NCI-H226 (cell line): ENCODE measurements at places on chromosomes 5 and 9.

GRCh38 chr5:107253246-107253645, 417.5 kb downstream of the EFNA5 start:
- no peak for DNase-seq

- peak; percentile 6 for DNase-seq
Measured at GRCh38 chr9:73081979-73082657, 69.5 kb upstream of the ANXA1 start.

- DNase-seq, result peak; percentile 57
Measured at GRCh38 chr5:16467363-16468219, 2.0 kb upstream of the ZNF622 start.

GRCh38 chr5:124053340-124053739, 541.4 kb downstream of the CSNK1G3 start:
- no peak for DNase-seq

DNA sequence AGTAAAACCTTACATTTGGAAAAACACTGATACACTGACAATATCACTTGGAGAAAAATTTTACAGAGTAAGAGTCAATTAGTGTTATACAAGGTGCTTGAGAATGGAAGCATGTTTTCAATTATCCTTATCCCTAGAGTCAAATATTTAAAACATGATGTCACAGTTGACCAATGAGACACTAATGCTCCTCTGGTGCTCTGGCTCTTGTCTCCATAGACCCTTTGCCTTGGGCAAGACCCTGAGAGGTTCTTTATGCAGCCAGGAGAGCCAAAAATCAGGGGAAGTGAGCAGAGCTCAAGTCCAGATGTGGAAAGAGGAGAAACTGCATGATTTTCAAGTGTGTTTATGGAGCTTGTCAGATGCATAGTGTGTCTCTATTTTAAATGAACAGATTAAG, 153.9 kb downstream of the MARCHF11 start:
- DNase-seq, result no peak

- DNase-seq, result no peak
Measured at GRCh38 chr5:80622756-80623155, 31.7 kb upstream of the MSH3 start.

DNA sequence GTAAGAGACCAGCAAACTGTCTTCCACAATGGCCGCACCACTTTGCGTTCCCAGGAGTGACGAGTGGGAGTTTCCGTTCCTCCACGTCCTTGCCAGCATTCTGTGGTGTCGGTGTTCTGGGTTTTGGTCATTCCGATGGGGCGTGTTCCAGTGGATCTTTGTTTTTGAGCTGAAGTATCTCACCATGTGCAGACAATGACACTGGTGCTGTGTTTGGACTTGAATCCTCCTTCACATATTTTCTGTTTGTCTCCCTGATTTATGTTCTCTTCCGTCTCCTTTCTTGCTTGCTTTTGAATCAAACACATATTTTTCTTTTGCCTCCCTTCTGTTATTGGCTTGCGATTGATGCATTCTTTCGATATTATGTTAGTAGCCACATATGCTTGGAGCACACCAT, 60.8 kb upstream of the IRX4 start:
- no peak for DNase-seq

- no peak for DNase-seq
Measured at GRCh38 chr9:98866435-98867102, 59.1 kb downstream of the GALNT12 start.

DNA sequence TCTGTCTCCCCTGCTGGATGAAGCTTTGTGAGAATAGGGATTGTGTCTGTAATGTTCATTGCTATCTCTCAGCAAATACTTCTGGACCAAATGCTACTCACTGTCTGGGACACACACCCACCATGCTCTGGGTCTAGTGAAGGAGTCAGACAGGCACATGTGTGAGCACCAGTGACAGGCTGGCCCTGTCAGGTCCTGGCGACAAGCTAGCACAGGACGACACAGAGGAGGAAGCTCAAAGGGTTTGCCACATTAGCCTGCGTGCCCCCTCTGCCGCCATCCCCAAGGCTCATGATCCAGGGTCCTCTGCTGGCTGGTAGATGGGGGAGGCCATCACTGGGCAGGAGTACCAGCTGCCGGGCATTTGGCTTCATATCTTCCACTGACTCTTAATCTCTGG, 23.3 kb downstream of the LRSAM1 start:
- DNase-seq, result no peak

- peak; percentile 59 for DNase-seq
Measured at GRCh38 chr9:92140074-92140753, 25.0 kb upstream of the SPTLC1 start.

DNA sequence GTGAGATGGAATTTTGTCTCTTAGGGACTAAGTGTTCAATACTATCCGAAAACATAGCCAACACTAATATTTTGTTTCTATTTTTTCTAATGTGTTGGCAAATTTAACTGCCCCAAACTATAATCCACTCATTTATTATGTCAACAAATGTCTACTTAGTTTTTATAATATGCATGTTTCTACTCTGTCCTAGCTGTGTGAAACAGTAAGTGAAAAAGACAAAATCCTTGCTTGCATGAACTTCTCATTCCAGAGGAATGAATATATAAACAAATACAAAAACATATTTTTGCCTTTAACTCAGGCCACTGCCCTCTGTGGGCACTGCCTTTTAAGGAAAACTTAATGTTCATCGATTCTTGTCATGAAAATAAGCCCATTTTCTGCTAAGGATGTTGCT, 1275.4 kb upstream of the CDH18 start:
- DNase-seq, result no peak

DNA sequence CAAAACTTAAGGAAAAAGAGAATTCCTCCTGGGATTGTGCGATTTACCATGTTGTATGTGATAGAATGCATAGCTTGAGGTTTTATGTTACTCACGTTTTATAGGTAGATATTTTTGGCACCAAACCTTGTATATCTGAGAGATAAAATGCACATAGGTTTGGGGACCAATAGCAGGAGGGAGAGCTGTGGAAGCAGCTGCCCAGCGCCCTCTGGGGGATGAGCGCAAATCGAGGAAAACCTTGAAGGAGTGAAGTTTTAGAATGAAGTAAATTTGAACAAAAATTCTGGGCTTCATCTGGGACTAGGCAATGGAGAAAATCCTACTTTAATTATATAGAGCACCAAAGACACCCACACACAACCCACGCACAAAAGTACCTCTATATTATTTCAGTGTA, 197.0 kb downstream of the ADCY2 start:
- no peak for DNase-seq

DNA sequence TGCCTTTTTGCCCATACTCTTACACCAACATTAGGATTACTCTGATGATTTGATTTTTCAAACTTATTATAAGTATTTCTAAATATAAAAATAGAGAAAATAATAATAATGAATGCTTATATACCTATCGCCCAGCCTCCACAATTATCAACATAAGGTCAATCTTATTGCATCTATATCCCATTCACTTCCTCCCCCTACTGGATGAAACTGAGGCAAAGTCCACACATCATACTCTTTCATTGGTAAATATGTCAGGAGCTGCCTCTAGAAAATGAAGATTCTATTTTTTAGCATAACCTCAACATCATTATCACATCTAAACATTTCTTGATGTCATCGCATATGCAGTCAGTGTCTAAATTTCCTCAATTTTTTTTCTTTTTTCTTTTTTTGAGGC, 44.3 kb downstream of the SH3RF2 start:
- DNase-seq, result no peak

DNA sequence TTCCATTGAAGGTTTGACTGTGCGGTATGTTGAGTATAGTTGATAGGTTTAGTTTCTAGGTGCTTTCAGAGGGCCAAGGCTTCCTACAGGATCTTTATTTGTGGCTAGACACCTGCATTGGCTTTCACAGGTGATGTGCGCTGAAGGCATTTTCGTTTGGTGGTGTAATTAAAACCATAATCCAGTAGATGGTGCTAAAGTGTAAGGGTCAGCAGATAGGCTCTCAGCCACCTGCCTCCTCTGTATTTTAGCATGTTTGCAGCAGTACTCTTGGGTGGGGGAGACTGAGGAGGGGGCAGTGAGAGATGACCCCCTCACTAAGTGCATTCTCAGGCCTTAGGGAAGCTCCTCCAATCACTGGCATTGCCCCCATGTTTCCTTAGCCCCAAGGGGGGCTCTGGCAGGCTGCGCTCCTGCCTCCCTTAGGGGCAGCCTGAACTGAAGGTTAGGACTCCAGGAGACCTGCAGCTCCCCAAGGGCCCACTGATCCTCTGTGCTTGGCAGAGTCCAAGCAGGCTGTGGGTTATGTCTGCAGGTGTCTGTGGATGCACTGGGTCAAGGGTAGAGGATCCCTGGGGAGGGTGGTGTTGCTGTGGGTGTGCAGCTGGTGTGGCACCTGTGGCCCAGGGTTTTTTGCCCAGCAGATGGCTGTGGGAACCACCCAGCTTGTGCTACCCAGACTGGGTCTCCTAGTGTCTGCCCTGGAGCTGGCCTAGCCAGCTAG, 23.4 kb downstream of the CDK20 start:
- DNase-seq, result peak; percentile 16

- no peak for DNase-seq
Measured at GRCh38 chr9:88949425-88949824, 41.8 kb upstream of the S1PR3 start.

- peak; percentile 73 for DNase-seq
Measured at GRCh38 chr5:36606428-36607113, at the start of gene SLC1A3. Gene SLC1A3, plus strand, starts transcription at chr5:36606606. Its CDS starts 1,818 bp downstream, at chr5:36608424.

DNA sequence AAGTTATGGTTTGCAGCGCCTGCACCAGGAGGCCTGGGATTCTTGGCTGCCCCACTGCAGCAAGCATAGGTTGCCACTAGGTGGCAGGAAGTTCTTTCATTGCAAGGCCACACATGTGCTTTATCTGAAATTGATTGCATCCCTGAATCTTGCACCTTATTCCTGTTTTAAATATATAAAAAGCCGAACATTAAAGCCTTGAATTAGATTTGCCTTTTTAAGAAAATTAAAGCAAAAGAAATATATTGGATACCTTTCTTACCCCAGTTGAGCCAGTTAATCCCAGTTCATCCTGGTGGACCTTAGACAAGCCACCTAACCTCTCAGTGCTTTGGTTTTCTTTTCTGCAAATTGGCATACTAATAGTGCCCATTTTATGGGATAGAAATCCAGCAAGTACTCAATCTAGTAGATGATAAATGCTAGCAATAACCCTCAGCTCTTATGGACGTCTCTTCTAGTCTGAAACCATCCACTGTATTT, 6.3 kb upstream of the TRMT10B start:
- peak; percentile 21 for DNase-seq

GRCh38 chr5:43041110-43041668, 1.1 kb upstream of the ANXA2R start:
- DNase-seq, result peak; percentile 64

- DNase-seq, result no peak
Measured at GRCh38 chr9:34716711-34717110, 6.8 kb upstream of the CCL21 start.

DNA sequence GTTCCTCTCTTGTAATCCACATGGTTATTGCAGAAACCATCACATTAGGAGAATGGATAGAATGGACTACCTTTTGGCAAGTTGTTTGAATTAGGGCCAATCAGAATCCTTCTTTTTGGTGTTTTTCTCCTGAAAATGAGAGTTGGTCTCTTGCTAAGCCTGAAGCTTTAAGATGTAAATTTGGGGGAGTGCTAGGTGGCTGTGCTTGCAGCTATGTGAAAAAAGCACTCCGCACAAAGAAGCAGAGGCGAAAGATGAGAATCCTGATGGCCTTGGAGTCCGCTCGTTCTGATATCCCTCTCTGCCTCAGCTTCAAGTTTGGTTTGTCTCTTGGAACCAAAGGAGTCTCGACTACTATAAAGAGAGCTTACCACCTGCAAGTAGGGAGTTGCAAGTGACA, 63.6 kb downstream of the INIP start:
- DNase-seq, result no peak

DNA sequence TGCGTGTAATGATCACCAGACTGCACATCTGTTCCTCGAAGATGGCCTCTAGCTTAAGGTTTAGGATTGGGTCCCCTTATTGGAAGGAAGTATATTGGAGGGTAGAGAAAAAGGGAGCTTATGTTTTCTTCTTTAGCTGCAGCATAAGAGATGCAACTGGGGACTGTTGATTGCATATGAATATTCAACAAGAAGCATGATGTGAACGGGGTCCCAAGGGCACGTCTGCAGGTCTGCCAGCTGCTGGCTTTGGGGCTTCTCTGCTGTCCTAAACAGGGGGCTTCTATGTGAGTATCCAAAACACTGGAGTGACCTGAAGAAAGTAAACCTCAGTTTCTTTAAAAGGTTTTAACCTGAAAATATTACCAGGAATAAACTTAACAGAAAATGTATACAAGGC, 3.6 kb upstream of the BNIP1 start:
- no peak for DNase-seq

- DNase-seq, result peak; percentile 81
Measured at GRCh38 chr5:135493406-135494180, 41.4 kb upstream of the TIFAB start.

- peak; percentile 74 for DNase-seq
Measured at GRCh38 chr5:179806250-179807048, at the start of gene MGAT4B. Gene MGAT4B, minus strand, starts transcription at chr5:179806866. Its CDS starts 283 bp downstream, at chr5:179806583.

GRCh38 chr9:98129451-98129881, 10.4 kb upstream of the TRIM14 start:
- no peak for DNase-seq
